NCI-H1092 treated with DMSO at 0.1 percent for 48 hours (cell line): ENCODE measurements at places on chromosomes 6 and 20.

GRCh38 chr6:10146715-10147451 is 268.0 kb downstream of the TFAP2A start:
- no peak for DNase-seq

DNA sequence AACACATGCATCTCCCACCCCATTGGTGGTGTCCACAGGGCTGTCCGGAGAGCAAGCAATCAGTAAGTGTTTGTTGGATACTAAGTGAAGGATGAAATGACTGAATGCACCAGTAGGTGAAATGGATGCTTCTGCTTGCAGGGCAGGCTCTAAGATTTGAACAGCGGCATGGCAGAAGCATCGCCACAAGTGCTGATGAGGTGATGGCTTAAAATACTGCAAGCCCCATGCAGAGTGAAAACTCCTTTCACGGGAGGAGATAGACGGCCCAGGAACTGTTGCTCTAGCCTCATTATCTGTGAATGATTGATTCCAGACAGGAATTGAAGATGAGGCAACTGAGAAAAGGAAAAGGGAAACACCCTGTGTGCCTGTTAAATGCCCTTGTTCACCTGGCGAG is 158.9 kb downstream of the LY86 start:
- no peak for DNase-seq

DNA sequence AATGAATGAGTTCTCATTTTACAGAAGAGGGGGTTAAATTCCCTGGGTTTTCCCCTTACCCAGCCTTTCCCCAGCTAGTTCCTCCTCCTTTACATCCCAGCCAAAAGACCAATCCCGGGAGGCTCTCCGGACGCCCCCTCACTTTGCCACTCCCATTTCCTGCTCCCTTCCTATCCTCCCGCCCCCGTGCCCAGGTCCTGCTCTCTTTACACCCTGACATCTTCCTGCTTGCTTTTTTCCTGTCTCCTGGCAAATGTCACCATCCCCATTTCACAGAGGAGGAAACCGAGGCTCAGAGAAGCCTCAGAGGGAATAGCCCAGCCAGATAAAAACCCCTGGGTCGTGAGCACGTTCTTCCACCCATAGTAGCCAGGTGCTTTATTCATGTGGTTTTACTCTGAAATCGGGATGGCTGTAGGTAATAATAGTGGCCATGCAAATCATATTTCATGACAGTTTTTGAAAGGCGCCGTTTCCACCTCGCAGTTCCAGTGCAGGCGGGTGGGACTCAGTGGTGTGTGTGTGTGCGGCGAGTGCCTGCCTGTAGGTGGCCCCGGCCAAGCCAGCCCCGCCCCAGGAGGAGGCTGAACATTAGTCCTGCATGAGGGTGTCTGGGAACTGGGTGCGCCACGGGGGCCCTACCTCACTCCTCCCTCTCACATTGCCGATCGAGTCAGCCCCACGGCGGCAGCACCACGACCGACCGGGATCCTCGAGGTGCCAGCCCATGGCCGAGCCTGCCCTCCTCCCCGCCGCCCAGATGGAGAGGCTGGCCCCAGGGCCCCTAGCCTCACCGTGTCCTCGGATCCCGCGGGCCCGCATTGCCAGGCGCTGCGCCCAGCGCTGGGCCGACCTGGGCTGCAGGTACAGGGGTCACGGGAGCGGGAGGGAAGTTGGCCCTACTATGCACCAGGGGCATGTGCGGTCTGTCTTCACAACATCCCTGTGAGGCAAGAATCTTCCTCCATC is at the start of gene ARHGAP40:
Gene ARHGAP40 (plus strand): TSS at position 594 of the 969 bp plus-strand sequence.
- no peak for DNase-seq

DNA sequence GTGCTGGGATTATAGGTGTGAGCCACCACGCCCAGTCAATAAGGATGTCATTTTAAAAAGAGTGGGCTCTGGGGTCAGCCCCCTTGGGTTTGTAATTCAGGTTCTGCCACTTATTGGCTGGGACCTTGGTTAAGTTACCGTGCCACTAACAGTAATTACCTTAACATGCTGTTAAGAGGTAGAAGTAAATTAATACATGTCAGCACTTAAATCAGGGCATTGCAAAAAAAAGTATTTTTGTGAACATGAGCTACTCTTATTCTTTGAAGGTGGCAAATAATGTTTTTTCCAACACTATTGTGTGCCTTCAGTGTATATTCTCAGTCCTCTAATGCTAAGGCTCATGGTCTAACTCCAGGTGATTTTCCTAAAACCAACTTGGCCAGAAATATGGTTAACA is 109.5 kb downstream of the F13A1 start:
- no peak for DNase-seq

DNA sequence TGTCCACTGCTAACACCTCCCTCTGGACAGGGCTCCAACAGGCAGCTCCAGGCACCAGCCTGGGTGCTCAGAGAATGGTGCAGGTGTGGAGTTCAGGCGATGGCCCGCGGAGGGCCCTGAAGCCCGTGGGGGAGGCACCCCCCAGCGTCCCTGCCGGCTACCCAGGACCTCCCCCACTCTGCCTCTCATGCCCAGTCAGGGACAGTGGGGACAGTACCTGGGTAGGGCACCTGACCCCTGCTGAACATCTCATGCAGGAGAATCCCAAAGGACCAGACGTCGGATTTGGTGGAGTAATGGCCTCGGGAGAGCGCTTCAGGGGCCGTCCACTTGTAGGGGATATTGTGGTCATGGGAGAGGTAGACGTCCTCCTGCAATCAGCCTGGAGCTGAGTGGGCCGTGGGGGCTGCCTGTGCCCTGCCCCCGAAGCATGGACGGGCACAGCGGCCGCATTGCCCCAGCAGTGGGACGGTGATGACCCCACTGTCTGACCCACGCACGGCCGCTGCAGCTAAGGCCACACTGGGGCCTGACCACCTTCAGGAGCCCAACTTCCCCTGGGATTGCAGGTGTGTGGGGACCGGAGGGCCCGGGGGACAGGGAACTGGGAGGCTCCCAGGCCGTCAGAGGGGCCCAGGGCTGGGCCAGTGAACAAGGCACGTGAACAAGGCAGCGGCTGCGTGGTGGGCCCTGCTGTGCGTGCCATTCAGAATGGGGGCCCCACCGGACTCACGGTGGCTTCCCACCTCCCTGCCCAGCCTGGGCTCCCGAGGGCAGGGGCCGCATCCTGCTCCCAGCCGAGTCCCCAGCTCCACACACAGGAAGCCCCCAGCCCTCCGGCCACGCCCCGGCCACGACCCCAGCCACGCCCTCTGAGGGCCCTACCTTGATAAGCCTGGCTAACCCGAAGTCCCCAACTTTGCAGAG is 7.1 kb downstream of the PTK6 start:
- no peak for DNase-seq

DNA sequence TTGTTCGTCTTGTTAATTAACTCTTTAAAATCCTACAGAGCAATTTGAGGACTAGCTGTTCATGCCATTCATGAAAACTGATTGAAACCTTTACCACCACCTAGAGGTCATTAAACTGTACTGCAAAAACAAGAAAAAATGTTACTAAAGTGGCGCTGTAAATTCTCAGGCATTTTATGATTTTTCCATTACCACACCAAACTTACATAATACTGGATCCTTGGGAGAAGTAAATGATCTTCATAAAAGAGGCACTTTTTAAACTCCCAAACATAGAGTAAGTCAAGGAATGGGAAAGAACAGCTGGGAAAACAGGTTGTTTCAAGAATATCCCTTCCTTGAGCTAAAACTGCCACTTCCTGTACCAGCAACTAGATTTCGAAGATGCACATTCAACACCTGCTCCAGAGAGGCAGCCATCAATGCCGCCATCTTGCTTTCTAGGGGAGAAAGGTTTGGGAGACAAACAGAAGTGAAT is 54.3 kb downstream of the MYLIP start:
- DNase-seq, result peak; percentile 14

GRCh38 chr20:11429168-11429567 is 488.5 kb upstream of the BTBD3 start:
- DNase-seq, result no peak

- no peak for DNase-seq
Observed at GRCh38 chr6:21354805-21355238, 238.7 kb upstream of the SOX4 start.

GRCh38 chr20:11248011-11248409 is 574.2 kb upstream of the JAG1 start:
- no peak for DNase-seq

GRCh38 chr6:54074578-54075195 is 36.6 kb upstream of the MLIP start:
- DNase-seq, result no peak

DNA sequence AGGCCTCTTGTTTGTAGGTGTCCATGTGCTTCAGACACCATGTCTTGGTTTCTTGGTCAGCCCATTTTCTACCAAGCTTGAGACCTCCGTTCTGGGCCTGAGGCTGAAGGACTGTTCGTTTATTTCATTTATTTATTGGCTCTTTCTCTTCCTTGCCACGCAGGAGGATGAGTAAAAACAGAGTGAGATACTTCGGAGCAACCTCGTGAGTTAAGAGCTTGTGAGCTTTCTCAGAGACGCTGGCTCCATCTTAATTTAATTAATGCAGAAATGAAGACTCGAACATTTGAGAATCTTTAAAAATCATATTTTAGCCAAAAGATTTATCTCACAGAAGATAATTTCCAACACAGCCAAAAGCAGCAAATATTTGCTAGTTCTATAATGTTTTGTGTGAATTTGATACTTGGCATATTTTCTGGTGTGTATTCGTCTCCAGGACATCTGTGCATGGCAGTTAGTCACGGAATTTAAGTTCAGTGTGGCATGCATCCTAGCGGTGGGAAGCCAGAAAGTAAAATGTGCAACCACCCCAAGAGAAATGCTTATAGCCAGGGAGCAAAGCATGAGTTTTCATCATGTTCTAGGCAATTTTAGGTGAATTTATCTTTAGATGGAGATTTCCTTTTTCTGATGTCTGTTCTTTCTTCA is 76.0 kb downstream of the THBS2 start:
- no peak for DNase-seq

DNA sequence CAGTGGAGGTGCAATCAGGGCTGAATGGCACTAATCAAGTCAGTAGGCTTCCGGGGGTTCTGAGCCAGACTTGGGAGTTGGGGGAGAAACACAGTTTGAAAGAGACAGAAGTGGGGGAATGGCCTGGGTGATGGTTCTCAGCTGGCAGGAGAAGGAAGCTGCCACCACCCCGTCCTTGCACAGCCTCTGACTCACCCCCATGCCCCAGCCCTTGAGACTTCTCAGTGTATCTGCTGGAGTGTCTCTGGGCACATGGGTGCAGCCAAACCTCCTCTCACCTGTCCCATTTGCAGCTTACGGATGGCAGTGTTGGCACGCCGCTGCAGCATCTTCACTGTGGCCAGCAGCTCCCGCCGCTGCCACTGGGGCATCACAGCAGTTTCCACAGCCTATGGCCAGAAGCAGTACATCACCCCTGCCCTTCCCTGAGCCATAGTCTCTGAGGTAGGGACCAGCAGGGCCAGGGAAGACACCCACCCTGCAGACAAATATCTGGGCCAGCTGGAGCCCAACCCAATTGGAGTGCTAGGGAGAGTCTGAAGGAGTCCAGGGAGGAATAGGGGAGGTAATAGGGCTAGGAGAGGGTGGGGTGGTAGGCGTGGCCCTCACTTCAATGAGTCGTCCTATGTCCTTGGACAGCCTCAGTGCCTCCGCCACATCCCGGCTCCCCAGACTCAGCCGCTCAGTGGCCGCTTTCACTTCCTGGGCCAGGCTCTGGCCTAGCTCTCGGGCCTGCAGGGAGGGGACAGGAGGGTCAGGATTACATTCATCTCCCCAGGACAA is 11.2 kb downstream of the AARS2 start:
- no peak for DNase-seq

DNA sequence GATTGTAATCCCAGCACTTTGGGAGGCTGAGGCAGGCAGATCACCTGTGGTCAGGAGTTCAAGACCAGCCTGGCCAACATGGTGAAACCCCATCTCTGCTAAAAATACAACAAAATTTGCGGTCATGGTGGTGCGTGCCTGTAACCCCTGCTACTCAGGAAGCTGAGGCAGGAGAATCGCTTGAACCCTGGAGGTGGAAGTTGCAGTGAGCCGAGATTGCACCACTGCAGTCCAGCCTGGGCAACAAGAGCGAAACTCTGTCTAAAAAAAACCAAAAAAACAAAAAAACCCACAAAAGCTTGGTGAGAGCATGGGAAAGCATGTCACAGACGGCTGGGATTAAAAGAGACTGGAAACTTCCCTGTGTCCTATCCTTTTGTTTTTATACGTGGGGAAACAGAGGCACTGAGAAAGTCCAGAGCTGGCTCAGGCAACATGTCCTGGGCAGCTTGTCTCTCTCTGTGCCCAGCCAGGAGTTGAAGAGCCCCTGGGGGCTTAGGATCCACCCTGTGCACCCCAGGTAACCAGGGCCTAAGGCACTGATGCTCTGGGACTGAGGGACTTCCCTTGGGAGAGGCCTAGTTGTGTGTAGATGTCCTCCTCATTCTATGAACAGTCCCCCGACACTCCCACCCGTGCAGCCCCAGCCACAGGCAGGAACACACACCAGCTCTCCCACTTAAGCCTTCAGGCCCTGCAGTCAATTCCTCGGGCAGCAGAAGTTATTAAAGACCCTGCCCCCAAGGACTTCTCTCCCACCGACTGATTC is 16.0 kb downstream of the CD40 start:
- no peak for DNase-seq

GRCh38 chr20:53319716-53320115 is 273.9 kb downstream of the ZNF217 start:
- DNase-seq, result no peak

DNA sequence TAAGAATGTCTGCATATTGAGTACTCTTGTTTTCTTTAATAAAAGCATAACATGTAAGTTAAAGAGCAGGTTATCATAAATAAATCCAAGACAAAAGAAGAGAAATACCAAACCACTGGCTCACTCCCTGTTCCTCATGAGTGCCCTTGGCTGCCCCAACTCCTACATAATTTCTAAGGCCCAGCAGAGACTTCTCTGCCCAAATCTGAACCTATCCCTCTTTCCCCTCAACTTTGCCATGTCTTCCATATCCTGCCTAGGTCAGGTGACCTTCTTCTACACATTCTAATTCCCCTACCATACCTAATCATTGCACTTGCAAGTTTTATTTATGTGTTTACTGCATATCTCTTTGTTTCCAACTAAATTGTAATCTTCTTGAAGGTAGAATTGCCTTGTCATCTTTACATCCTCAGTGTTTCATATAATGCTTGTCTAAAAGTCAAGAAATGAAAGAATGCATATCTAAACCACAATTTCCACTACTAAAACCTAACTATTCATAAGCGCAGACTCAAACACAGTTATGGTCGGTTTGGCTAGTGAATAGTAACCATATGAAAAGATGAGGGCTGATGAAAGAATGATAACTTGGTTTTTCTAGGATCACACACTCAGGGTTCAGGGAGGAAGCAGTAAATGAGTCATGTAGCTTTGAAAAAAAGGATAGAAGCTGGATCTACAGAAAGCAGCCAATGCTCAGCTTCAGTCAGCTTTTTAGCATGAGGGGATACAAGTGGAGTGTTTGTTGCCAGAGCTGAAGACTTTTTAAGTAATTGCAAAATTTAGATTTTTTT is 53.3 kb upstream of the EYA4 start:
- DNase-seq, result no peak

- no peak for DNase-seq
Observed at GRCh38 chr6:147563472-147563871, 55.0 kb downstream of the SAMD5 start.
